ENCODE measurements at places on chromosomes 4 and X.

GRCh38 chr4:98929341-98930267 is 671 bp upstream of the EIF4E start:
- peak; percentile 95 for DNase-seq

- peak; percentile 24 for DNase-seq
These were observed 28.8 kb downstream of the SUPT20HL2 start for GRCh38 chrX:24285082-24285481.

- DNase-seq, result no peak
These were observed 9.9 kb downstream of the KCTD8 start for GRCh38 chr4:44438687-44439086.

GRCh38 chrX:75655627-75656026 is 129.4 kb downstream of the MAGEE2 start:
- DNase-seq, result no peak

DNA sequence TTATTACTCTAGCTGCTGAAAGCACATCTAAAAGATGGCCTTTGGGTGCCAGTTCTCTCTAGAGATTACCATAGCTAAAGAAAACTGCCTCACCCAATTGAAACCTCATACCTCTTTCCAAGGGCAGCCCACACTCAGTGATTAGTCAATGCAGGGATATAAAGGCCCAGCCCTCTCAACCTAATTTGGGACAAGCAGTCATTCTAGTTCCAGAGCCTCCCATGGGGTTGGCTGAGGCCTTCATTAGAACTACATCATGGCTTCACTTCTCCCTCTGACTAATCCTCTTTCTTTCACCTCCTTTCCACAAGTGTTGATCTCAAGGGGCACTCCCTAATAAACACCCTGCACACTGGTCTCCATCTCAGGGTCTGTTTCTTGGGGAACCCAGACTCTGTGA is 38.5 kb upstream of the C1GALT1C1 start:
- DNase-seq, result no peak

All from inflammatory macrophage (primary cell).